ENCODE measurements at places on chromosomes 5 and 9.

- no peak for DNase-seq
Measured at GRCh38 chr5:82365744-82366228, 87.6 kb upstream of the RPS23 start.

GRCh38 chr9:85516455-85516854 is 225.3 kb downstream of the AGTPBP1 start:
- DNase-seq = no peak

DNA sequence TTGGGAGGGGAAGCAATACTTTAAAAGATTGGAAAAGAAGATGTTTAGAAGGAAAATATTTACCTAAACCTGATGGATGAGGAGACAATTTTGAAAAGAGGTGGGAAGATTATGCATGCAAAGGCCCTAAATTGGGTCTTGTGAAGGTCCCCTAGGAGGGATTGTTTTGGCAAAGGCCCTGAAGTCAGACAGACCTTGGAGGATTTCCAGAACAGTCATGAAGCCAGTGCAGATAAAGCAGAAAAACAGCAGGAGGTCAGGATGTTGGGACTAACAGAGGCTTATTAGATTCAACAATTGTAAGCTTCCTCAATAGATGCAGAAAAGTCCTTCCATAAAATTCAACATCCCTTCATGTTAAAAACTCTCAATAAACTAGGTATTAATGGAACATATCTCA is 361.0 kb upstream of the CDH6 start:
- DNase-seq = no peak

DNA sequence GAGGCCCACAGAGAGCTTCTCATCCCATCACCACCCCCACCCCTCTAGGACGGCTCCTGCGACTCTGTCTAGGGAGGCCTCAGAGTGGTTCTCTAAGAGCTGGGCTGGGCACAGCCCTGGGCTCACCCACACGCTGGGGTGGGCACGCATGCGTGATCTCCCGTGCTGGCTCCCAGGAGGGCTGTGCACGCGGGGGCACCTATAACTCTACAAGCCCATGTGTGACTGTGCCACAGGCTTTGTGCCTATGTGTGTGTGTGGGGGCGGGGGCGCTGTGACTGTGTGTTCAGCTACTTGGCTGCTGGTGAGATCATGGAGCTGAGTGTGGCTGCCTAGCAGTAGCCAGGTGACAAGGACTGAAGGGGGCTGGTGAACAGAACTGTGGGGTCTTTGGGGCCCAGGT is 32.2 kb downstream of the NDUFA8 start:
- DNase-seq = no peak

DNA sequence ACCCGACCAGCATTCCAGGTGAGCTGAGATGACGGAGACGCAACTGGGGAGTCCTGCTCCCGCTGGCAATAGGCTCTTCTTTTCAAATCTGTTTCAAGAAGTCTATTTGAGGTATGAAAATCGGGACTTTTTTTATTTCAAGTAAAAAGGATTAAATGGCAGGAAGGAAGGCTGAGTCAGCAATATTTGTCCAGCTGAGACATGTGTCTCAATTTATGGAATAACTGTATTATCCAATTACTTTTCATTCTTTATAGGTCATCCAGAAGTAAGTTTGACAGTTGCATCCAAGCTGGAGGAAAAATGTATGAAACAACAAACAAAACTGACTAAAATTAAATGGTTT is 221.1 kb downstream of the NR2F1-AS1 start:
- no peak for DNase-seq

GRCh38 chr5:102911973-102912372 is 156.9 kb downstream of the PAM start:
- no peak for DNase-seq

- DNase-seq = peak; percentile 6
Measured at GRCh38 chr9:112890106-112891081, at the start of gene SLC46A2. Gene SLC46A2, minus strand, starts transcription at chr9:112890876. Its CDS starts 195 bp downstream, at chr9:112890681.

- DNase-seq = no peak
Measured at GRCh38 chr9:68934329-68934644, 79.6 kb downstream of the PRKACG start.

DNA sequence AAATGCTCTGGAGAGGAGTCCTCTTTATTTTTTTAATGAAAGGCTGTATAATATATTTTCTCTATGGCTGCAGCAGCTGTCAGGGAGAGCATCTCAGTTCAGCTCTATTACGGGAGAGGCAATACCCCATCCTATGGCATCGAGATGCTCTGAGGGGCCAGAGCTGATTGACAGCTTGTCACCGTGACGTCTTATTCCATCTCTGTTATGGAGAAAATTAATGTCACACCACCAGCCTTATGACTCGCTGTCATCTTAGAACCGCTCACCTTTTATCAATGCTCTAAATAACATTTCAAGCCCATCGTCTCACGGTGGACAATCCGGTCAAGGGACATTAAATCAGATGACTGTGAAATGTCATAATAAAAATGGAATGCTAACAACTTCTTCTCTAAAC is 273.5 kb downstream of the SLF1 start:
- DNase-seq = no peak

DNA sequence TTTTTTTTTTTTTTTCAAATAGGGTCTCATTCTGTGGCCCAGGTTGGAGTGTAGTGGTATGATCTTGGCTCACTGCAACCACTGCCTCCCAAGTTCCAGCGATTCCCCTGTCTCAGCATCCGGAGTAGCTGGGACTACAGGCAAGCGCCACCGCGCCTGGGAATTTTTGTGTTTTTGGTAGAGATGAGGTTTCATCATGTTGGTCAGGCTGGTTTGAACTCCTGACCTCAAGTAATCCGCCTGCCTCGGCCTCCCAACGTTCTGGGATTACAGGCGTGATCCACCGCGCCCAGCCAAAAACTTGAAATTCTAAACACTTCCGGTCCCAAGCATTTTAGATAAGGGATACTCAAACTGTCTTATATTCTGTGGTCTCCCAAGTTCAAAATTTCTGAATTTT is 718.9 kb upstream of the MEF2C start:
- DNase-seq = no peak

DNA sequence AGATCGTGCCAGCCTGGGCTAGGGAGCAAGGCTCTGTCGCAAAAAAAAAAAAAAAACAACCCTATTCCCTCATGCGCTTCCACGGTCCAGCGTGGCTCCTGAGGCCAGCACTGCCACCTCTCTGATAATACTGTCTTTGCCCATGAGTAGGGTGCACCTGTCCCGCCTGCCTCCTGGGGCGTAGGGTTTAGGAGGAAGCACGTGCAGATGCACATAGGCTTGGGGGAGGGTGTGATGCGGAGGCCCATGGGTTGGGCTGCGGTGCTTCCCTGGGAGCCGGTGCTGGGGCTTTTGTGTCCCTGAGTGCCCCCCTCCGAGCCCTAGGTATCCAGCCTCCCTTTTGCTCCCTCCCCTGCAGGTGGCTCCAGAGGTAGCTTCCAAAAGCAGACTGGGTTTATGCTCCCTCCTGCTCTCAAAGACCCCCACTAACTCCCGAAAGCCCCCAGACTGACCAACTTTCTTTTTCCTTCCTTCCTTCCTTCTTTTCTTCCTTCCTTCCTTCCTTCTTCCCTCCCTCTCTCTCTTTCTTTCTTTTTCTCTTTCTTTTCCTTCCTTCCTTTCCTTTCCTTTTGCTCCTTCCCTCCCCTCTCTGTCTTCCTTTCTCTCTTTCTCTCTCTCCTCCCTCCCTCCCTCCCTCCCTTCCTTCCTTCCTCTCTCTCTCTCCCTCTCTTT is 12.8 kb downstream of the FGFR4 start:
- no peak for DNase-seq

DNA sequence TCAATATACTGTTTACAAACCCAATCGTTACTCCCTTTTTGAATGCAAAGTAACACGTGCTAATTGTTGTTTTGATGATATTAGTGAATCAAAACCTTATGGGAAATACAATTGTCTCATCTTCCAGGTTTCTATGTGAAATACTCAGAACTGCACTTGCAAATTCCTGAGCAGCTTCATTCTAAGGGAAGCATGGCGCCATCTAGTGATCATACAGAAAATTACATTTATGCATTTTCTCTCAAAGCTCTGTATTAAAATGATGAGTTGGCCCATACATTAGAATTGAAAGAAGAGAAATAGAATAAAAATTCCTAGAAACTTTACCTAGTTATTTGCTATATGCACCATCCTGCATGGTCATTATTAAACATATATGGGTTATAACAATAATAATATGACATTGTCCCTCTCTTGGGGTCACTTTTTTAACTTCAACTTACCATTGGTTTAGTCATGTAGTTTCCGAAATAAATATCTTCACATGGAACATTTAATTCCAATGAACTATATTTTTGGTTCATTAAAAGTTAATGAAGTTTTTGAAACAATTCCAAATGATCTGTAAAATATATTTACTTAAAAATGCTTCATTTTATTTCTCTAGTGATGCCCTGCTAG is 220.0 kb downstream of the PDE4D start:
- DNase-seq = peak; percentile 64

DNA sequence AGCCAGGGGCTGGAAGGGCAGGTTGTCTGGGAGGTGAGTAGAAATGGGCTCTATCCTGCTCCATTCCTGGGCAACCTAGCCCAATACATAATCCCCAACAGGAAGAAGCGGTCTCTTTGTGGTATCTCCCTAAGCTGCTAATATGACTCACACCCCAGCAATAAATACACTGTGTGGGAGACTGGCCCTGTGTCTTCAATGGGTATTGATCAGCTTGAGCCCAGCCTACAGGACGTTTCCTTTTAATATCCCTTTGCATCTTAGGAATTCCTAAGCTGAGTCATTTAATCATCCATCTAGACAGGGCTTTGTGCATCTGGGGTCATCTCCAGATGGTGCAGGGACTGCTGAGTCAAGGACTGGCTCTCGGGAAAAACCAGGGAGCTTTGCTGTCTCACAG is 207.0 kb upstream of the PANK3 start:
- DNase-seq = no peak

GRCh38 chr5:40879163-40879942 is 29.9 kb upstream of the C7 start:
- DNase-seq = peak; percentile 18

DNA sequence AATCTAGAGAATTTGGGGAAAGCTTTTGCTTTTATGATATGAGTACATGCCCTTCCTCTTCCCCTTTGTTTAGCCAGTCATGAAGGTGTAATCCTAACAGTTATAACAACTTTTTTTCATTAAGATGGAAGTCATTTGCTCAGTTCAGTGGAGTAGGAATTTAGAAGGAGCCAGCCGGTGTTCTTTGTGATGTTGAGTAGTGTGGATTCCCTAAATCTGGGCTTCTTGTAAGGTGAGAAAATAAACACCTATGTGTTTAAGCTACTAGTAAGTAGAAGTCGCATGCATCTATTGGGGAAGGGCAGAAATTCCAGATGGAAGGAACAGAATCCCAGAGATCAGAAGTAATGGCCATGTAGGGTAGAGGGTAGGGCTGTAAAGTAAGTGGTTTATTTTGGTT is 13.6 kb upstream of the CNTLN start:
- DNase-seq = no peak

GRCh38 chr5:117734056-117734455 is 1159.4 kb upstream of the SEMA6A start:
- DNase-seq = no peak

DNA sequence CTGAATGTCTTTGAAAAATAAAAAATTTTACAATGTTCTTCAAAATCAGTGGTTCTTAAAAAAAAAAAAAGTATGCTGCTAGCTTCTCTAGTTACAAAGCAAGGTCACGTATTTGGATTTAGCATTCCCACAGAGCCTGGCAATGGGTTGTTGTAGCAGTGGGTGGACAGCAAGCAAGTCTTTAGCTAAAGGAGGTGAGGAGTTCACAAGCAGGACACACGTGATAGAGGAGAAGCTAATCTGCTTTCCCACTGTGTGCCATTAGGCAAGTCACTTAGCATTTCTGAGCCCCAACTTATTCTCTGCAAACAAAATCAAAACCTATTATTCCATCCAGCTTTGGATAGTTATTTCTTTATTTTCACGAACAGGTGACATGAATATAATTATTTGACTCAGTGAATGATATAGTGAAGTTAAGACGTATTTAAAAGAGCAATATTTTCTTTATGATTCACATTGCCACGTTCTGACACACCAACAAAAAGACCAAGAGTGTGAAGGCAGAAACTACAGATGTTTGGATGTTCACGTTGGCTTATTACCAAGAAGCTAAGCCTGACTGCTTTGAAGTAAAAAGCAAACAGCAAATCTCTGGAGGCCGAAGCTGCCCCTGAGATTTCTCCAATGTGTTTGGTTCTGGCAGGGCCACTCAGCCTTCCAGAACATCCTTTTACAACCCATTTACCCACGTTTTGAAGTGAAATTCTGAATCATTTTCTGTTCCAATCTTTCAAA is 612.1 kb upstream of the CDH6 start:
- DNase-seq = peak; percentile 1

DNA sequence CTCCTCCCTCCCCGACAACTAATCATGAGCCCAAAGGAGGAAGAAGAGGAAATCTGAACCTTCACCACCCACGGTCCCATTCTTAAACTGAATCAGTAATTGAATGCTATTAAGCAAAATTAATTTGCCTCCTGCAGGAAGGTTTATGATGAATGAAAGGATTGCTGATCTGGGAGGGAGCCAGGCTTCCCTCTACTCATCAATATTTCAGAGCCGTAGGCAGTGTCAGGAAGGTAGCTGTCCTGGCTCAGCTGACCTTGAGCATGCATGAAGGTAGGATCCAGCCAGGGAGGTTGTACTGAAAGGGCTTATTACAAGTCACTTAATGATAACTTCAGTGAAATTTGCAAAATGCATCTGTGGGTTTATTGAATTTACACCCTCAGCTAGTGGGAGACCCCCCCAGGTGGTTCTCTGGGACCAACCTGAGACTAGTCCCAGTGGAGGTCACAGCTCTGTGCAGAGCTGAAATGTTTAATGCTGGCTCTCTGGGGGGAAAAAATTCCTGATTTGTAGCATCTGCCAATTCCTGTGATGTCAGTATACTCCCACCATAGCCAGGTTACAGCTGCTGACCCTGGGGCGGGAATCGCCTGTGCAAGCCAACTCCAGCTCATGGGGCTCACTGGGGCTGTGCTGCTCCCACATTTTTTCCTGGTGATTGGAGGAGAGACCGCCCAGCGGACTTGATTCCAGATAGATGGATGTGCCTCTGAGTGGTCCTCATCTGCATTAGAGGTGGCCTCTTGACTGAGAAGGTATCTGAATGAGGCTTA is 47.9 kb upstream of the NCS1 start:
- no peak for DNase-seq

DNA sequence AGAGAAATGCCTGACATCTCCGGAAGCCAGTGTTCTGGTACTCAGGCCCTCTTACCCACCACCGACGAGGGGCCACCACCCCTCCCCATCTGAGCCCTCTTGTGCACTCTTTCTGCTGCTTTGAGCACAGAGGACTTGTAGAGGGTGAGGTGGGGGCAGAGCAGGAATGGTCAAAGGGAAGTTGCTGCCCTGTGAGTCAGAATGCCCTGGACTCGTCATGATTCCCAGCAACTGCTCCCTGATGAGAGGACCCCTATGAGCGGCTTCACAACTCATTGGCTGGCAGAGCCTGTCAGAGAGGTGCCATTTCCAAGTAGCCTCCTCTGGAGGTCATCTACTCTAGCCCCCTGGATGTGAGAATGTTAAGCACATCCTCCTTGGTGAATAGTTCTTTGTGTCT is 845 bp downstream of the ECSCR start:
- no peak for DNase-seq

GRCh38 chr5:176489077-176489476 is 40.9 kb downstream of the FAF2 start:
- no peak for DNase-seq

GRCh38 chr9:74861773-74862474 is 25.8 kb downstream of the TRPM6 start:
- no peak for DNase-seq

GRCh38 chr9:97459326-97459725 is 42.1 kb upstream of the TMOD1 start:
- no peak for DNase-seq

Data from hindlimb muscle (tissue), 1 donor.